Left ventricle myocardium inferior (tissue), 1 donor: ENCODE measurements at places on chromosomes 6 and 20.

DNA sequence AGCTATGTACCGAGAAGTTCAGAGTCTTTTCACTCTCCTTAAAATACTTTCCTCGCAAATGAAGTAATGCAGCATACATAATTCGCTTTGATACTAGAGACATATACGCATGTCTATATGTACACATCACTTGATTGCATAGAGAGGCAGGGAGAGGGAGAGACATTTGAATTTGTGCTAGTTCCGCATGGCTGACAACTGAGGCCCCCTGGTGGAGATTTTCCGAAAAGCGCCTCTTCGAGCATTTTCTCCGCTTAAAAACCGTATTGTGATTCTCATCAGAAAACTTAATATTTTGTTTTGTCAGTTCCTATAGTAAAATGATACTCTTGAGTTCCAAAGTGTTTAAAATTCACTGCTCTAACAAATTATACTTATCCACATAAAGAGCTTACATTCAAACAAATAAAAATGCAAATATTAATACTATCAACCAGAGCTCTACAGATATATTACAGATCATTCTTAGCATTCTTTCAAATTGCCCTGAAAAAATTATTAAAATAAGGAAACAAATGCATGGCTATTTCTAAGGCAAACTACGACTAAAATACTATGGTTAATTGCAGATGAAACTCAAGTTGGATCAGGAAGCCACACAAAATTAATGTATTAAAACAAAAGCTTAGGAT is 637 bp downstream of the MYLK4 start:
- DNase-seq, result peak; percentile 51

DNA sequence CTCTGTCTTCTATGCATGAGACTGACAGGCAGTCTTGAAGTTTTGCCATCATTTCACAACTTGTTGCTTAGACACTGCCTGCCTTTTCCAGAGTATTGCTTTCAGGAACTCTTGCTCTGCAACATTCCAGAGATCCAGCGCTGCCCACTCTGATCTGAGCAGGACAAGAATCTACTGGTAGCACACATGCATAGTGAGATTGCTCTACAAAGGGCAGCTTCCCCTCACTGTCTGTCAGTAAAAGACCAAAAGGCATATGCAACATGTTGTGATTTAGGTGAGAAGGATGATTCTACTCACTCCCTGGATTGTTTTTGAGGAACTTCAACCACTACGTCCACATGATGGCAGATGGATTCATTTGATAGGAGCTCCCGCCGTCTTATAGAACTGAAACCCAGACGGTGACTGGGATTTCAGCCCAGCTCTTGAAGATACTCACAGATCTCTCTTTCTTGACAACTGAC is 259.1 kb downstream of the ARID1B start:
- no peak for DNase-seq

GRCh38 chr20:5835871-5836270 is 85.7 kb downstream of the SHLD1 start:
- no peak for DNase-seq

GRCh38 chr6:24879351-24879750 is 56.4 kb downstream of the RIPOR2 start:
- DNase-seq, result no peak

GRCh38 chr20:48823960-48824498 is 3.8 kb downstream of the PREX1 start:
- DNase-seq, result no peak

DNA sequence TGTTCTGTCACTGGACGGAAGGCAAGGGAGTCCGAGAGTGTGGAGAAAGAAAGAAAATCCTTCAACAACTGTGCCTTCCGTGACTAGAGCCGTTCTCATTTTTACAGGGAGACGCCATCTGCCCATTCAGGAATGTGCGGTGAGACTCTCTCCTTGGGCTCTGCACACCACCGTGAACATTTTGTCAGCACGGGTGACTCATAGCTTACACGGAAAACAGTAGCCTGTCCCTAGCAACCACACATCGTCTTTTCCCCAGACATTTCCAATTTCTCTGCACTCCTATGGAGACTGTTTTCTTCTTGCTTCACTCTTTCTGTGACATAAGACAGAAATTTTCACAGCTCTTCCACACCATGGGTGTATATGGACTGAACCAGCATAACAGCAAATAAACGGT is 55.1 kb downstream of the TBXT start:
- no peak for DNase-seq

DNA sequence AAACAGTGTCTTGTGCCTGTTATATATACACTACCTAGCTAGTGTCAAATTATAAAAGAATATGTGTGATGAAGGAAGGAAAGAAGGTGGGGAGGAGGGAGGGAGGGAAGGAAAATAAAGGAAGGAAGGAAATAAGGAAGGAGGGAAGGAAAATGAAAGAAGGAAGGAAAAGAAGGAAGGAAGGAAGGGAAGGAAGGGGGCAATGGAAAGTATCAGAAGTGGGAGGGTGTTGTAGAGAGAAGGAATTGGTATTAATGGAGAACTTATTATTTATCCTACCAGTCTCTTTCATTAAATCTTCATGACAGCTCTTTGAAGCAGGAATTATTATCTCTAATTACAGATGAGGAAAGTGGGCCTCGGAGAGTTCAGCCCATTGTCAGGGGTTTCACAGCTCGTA is 202.4 kb downstream of the SAMD5 start:
- no peak for DNase-seq

DNA sequence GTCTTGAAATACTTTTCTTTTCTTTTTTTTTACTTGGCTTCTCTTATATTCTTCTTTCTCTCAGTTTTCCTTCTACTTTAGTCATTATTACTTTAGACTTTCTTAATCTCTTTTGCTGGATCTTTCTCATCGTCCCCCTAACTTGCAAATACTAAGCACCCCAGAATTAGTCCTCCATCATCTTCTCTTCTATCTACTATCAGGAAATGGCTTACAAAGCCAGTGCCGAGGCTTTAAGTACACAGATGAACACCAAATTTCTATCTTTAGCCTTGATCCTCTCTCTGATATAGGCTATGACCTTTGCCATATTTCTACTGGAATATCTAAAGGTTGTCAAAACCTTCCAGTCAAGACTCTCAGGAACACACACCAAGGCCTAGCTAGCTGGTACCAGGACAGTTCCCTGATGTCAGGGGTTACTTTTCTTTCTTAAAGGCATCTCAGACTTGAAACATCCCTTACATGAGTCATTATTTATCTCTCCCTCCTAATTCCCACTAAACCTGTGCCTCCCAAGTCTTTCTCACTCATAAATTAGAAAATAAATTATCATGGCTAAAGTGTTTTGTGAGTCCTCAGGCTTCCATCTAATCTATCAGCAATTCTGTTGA is 278.6 kb upstream of the TCF21 start:
- DNase-seq, result no peak

DNA sequence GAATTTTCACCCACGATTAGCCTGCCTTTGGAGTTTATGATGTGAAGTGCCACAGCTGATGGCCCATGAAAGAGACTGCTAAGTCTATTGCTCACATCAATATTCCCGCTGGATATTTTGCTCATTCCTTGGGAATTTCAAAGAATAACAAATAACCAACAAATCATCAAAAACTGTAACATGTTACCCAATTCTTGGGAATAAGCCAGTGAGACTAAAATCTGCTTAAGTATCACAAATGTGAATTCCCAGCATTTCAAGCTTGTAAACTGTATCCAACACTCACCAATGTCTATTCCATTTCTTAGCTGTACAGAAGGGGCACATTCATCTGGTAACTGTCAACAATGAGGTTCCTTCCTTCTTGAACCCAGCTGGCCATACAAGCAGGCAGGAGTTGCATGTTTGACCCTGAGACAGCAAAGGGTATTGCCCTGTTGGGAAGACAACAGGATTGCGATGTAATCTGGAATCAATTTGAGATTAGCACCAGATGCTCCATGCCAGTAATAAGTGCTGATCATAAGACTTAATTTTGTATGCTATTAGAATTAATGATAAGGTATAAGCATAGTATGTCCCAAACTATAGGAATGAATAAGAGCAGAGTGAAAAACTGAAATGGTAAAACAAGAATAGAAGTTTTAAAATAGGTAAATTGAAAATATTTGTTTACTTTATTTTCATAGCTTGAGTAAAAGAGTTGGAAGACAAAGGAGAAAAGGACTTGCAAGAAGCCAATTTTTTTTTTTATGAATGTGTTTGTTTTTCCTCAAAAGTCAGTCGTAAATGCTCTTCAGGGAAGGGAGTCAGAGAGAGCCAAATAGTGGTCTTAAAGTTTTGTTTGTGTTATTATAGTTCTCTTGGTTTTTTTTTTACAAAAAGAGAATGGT is 58.8 kb downstream of the RSPO3 start:
- DNase-seq, result no peak

DNA sequence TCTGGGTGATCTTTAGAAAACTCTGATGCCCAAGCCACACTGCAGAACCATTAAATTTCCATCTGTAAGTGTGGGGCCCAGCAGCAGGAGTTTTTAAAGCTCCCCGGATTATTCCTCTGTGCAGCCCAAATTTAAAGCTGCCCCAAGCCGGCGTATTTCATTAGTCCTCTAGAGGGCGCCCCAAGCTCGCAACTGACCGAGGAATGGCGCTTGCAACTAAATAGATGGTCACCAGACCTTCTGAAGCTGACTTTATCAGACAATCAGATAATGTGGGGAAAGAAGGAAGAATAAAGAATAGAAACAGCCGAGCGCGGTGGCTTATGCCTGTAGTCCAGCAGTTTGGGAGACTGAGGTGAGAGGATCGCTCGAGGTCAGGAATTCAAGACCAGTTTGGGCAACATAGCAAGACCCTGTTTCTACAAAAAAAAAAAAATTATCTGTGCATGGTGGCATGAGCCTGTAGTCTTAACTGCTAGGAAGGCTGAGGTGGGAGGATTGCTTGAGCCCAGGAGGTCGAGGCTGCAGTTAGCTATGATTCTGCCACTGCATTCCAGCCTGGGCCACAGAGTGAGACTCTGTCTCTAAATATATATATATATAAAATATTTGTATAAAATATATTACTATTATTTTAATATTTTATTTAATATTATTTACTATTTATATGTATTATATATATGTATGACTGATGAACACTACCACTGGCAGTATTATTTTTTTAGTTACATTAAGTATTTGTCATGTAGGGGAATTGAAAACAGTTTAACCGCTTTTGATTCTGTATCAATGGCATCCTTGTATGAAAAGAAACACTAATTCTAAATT is 56.0 kb downstream of the OTOR start:
- peak; percentile 17 for DNase-seq

- no peak for DNase-seq
Measured at GRCh38 chr6:14841901-14842421, 403.9 kb upstream of the JARID2 start.

DNA sequence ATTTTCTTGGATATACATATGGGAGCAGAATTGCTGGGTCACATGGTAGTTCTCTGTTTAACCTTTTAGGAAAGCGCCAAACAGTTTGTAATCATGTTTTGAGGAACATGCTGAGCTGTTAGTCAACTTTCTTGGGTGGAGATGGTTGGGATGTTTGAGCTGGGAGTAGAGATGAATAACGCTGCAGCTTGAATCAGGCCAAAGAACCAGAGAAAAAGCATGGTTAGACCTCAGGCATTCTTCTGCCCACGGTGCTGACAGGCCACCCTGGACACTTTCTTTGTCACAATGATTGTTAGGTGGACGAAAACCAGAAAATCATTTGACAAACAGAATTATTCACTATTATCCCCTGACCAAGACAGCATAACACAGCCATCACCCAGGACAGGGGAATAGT is 66.8 kb downstream of the PRDM1 start:
- DNase-seq, result no peak

DNA sequence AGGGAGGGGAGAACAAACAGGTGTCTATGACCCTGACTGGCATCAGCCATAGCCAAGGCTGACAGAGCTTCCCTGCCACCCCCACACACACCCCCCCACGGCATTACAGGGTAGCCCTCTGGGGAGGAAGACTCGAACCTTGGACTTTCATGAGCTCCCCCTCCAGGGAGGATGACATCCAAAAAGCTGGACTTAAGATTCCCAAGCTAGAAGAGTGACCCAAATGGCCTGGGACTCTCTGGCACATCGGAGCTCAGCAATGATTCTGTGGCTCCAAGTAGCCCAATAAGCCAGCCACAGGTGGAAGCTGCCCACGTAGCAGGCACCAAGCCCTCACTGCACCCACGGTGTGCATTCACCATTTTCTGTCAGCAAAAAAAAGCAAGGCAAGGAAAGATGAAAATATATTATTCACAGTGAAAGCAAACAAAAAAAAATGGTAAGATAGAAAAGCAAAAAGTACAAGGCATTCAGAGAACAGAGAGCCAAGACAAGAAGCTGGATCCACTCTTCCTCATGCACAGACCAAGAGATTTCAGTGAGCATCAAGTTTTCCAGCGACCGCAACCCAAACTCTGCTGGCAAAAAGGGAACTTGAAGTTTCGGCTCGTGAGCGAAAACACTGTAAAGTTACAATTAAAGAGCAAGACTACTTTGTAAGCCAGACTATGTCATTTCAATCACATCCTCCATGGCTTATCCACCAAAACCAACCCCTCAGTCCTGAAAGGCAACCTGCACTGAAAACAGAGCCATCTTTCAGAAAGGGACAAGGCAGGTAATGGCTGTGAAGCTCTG is 10.9 kb downstream of the JAG1 start:
- DNase-seq, result no peak

- DNase-seq, result no peak
Measured at GRCh38 chr20:35238170-35238569, 11.7 kb downstream of the MMP24 start.

DNA sequence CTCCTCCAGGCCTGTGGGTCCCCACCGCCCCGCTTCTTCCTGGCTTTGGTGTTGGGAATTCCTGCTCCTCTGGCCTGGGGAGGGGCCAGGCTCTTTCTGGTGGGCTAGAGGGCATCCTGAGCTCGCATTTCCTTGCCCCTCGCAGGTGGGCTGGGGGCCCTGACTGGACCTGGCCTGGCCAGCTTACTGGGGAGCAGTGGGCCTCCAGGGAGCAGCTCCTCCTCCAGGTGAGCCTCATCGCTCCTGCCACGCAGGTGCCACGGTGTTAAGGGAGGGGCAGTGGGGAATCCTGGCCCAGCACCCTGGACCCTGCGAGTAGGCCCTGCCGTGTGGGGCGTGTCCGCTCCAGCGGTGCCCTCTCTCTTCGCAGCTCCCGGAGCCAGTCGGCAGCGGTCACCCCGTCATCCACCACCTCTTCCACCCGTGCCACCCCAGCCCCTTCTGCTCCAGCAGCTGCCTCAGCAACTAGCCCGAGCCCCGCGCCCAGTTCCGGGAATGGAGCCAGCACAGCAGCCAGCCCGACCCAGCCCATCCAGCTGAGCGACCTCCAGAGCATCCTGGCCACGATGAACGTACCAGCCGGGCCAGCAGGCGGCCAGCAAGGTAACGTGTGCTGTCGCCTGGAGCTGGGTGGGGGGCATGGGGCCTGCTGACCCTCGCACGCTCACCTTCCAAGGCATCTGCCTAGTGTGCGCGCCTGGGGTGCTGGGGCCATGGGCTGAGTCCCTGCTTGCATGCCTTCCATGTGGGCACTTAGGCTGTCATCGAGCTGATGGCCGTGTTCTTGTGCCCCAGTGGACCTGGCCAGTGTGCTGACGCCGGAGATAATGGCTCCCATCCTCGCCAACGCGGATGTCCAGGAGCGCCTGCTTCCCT is 4.7 kb downstream of the ADRM1 start:
- DNase-seq, result no peak

DNA sequence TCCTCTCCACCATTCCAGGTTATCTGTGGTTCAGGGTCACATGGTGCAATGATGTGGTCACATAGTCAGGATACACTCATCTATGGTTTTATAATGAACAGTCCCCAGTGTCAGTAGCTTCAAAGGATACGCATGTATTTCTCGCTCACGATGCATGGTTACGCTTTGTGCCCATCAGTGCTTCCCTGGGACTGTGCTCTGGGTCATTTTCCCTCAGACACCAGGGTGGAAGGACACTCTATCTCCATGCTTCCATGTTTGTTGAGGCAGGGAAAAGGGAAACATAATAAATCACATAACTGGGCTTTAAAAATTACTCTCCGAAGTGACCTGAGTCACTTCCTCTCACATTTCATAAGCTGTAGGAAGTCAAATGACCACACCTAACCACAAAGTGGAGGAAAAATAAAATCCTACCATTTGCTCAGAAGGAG is 394.8 kb upstream of the NOX3 start:
- no peak for DNase-seq
